Osteocyte (in vitro differentiated cells): ENCODE measurements at places on chromosomes 5 and 9. TPM values are rescaled to one million over a fixed set of nuclear protein-coding genes. Genes with fewer than 3 reads are reported as not detected.
A peak's percentile ranks its signal among the peaks of the same experiment; 100 is the strongest.

- no peak overlapping the region for H3K27ac ChIP-seq
- H3K4me3 ChIP-seq = no peak overlapping the region
- DNase-seq = no peak
- peaks cover 22% of the 10 kb centered on the region for H3K4me1 ChIP-seq
- H3K27me3 ChIP-seq = no peaks in the 10 kb centered on the region
Measured at GRCh38 chr5:109721741-109722140, 32.0 kb downstream of the MAN2A1 start.

DNA sequence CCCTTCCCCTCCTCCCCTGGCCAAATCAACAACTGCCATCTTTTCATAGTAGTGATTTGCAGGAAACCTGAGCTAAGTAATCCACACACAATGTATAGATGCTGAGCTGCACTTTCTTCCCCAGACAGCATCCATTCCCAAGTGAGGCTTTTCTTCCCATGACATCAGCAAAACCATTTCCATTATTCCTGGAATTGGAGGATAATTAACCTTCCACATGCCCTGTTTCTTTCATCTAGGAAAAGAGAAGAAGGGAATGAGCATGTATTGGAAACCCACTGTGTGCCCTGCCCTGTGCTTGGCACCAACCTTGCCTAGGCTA, 268.0 kb downstream of the ZSWIM6 start:
- peaks cover 2% of the 10 kb centered on the region for H3K27me3 ChIP-seq
- DNase-seq = no peak
- no peak overlapping the region for H3K4me3 ChIP-seq
- H3K27ac ChIP-seq = no peak overlapping the region
- H3K4me1 ChIP-seq = peaks cover 20% of the 10 kb centered on the region

GRCh38 chr5:88058625-88059024, 210.0 kb downstream of the TMEM161B start:
- DNase-seq = no peak
- no peak overlapping the region for H3K4me3 ChIP-seq
- H3K4me1 ChIP-seq = no peaks in the 10 kb centered on the region
- H3K27me3 ChIP-seq = no peaks in the 10 kb centered on the region
- H3K27ac ChIP-seq = no peak overlapping the region
- no peaks in the 10 kb centered on the region for H3K36me3 ChIP-seq

DNA sequence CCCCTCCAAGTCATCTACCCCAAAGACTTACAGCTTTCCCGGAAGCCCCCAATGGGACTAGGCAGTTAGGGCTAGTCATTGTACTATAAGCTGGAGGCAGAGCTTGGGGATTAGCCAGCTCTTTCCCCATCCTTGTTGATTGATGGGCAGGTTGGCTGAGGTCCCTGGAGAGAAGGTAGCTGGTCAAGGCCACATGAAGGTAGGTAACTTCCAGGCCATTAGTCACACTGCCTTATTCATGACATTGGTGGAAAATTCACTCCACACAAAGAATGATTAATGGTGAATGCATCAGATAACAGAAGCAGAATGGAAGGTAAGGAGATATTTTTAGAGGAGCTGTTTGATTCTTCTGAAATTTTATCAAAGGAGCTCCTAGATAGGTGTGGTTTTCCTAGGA, 49.5 kb upstream of the TGFBR1 start:
- H3K27me3 ChIP-seq = no peaks in the 10 kb centered on the region
- H3K4me3 ChIP-seq = no peak overlapping the region
- DNase-seq = no peak
- H3K36me3 ChIP-seq = no peaks in the 10 kb centered on the region
- H3K27ac ChIP-seq = no peak overlapping the region

DNA sequence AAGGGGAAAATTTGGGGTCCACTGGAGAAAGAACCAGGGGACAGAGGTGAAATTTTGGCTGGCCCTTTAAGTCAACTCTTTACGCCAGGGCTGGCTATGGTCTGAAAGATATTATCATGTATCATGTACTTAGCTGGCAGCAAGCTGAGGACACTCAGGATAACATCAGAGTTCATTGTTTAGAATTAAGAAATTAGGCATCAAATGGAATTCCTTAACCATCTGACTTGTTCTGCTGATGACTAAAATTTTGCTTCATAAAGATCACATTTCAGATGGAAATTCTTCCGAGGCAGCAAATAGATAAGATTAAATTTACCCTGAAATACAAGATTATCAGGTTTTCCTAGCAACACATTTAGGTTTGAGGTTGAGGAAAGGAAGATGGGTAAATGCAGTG, 269.4 kb upstream of the KLF9 start:
- H3K4me1 ChIP-seq = no peaks in the 10 kb centered on the region
- H3K27ac ChIP-seq = no peak overlapping the region
- DNase-seq = no peak
- no peaks in the 10 kb centered on the region for H3K36me3 ChIP-seq
- peaks cover 25% of the 10 kb centered on the region for H3K27me3 ChIP-seq

DNA sequence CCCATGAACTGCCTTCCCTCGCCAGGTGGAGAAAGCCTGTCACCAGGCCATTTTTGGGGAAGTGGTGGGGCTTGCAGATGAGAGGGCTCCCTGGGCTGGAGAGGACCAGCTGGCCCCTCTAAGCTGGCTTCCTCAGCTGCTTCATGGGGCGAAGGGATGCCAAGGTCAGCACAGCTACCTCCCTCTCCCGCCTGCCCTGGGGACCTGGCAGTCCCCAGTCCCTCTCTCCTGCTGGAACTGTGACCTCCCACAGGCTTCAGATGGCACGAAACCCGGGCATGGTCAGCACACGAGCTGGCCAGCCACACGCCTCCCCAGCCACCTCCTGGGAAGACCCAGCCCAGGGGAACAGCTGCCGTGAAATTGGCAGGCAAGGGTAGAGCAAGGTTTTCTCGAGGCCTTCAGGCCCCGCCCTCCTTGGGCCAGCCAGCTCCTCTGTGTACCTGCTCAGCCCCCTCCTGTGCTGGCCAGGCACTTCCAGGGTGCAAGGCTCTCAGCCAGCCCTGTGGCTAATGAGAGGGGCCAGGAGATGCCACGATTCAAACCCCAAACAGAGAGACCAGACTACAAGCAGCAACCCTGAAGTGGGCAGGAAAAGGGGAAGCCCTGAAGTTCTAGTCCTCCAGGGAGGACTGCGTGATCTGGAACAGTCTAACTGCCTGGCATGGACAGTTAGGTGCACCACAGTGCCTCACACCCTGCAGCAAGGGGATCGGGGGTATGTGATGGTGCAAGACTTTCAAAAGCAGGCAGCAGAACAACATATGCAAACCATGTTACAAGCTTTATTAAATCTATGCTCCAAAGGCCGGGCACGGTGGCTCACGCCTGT, 12.9 kb downstream of the PLPP7 start:
- no peak for DNase-seq
- no peaks in the 10 kb centered on the region for H3K36me3 ChIP-seq
- peaks cover 3% of the 10 kb centered on the region for H3K27me3 ChIP-seq
- H3K4me1 ChIP-seq = no peaks in the 10 kb centered on the region

- H3K36me3 ChIP-seq = peaks cover 14% of the 10 kb centered on the region
- no peaks in the 10 kb centered on the region for H3K27me3 ChIP-seq
- H3K27ac ChIP-seq = peak overlapping the region; percentile 94
- H3K4me1 ChIP-seq = peaks cover 86% of the 10 kb centered on the region
Measured at GRCh38 chr9:110918316-110919049, 119.8 kb downstream of the LPAR1 start.

GRCh38 chr5:179312557-179313235, 32.6 kb downstream of the ADAMTS2 start:
- no peak overlapping the region for H3K4me3 ChIP-seq
- H3K27me3 ChIP-seq = no peaks in the 10 kb centered on the region
- H3K36me3 ChIP-seq = no peaks in the 10 kb centered on the region
- H3K27ac ChIP-seq = no peak overlapping the region
- H3K4me1 ChIP-seq = no peaks in the 10 kb centered on the region

- peaks cover 15% of the 10 kb centered on the region for H3K36me3 ChIP-seq
- no peak overlapping the region for H3K4me3 ChIP-seq
- no peak for DNase-seq
- peak overlapping the region; percentile 21 for H3K27ac ChIP-seq
Measured at GRCh38 chr5:138789771-138790242, 36.6 kb downstream of the CTNNA1 start.

DNA sequence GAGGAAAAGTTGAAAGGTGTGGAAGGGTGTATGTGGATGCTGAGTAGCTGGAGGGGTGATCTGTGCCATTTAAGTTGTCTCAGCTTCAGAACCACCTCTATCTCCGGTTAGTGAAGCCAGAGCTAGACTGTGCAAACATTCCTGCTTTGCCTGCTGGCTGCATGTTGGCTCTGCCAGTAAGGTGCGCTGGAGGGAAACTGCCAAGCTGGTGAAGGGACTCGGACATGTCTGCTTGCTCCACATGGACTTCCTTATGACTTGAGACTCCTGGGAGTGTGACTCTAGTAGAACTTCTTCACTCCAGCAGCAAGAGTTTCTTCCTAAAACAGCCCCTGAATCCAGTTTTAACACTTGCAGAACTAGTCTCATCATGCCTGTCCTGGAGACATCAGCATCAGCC, 27.9 kb downstream of the DAB2 start:
- DNase-seq = no peak
- H3K27me3 ChIP-seq = no peaks in the 10 kb centered on the region
- H3K4me3 ChIP-seq = no peak overlapping the region
- H3K36me3 ChIP-seq = peaks cover 44% of the 10 kb centered on the region
- peaks cover 61% of the 10 kb centered on the region for H3K4me1 ChIP-seq

- H3K4me3 ChIP-seq = no peak overlapping the region
- no peaks in the 10 kb centered on the region for H3K27me3 ChIP-seq
- no peak for DNase-seq
- H3K4me1 ChIP-seq = no peaks in the 10 kb centered on the region
- H3K36me3 ChIP-seq = no peaks in the 10 kb centered on the region
Measured at GRCh38 chr5:44542470-44542869, 153.2 kb upstream of the FGF10 start.

DNA sequence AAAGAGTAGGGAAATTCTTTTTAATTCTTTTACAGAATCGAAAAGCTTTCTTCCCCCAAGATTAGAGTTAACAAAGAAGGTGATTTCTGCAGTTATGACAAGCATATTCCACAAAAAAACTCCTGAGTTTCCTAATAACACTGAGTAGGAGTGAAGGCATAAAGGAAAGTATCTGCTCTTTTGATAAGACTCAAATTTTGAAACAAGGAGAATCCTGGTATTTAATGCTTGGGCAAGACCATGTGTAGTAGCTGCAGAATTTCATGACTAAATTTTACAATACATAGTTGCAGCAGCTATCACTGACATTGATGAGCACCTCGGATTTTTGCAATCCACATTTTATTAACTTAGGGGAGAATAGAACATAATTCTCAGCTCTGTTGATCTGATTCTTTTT, 92.6 kb downstream of the MARCHF3 start:
- DNase-seq = no peak
- H3K36me3 ChIP-seq = no peaks in the 10 kb centered on the region
- peaks cover 39% of the 10 kb centered on the region for H3K4me1 ChIP-seq
- H3K27ac ChIP-seq = peak overlapping the region; percentile 81
- no peaks in the 10 kb centered on the region for H3K27me3 ChIP-seq
- no peak overlapping the region for H3K4me3 ChIP-seq

GRCh38 chr9:114383521-114384231, 4.1 kb downstream of the AKNA start:
- H3K36me3 ChIP-seq = peaks cover 7% of the 10 kb centered on the region
- DNase-seq = no peak
- H3K27me3 ChIP-seq = no peaks in the 10 kb centered on the region
- peak overlapping the region; percentile 91 for H3K27ac ChIP-seq
- peaks cover 68% of the 10 kb centered on the region for H3K4me1 ChIP-seq

- no peak for DNase-seq
- H3K36me3 ChIP-seq = no peaks in the 10 kb centered on the region
- H3K27me3 ChIP-seq = no peaks in the 10 kb centered on the region
- peaks cover 11% of the 10 kb centered on the region for H3K4me1 ChIP-seq
- H3K27ac ChIP-seq = no peak overlapping the region
- no peak overlapping the region for H3K4me3 ChIP-seq
Measured at GRCh38 chr5:56589481-56589860, 225.9 kb upstream of the MAP3K1 start.

DNA sequence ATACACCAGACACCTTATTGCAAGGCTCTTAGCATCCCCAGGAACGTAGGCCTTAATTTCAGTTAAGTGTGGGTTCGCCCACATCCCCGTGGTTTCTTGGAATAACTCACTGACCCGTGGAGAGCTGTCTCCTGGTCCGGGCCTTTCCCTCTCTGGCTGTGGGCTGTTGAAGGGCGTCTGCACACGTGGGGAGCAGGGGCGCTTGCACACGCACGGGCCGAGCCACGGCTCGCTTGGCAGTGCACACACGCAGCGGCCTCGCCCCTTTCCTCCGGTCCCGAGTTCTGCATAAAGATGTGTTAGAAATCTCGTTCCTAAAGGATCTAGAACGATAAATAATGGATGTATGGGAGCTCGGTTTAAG, 141.9 kb downstream of the PBX3 start:
- H3K4me3 ChIP-seq = peak overlapping the region; percentile 71
- H3K27ac ChIP-seq = peak overlapping the region; percentile 68
- peaks cover 41% of the 10 kb centered on the region for H3K4me1 ChIP-seq
- no peak for DNase-seq

DNA sequence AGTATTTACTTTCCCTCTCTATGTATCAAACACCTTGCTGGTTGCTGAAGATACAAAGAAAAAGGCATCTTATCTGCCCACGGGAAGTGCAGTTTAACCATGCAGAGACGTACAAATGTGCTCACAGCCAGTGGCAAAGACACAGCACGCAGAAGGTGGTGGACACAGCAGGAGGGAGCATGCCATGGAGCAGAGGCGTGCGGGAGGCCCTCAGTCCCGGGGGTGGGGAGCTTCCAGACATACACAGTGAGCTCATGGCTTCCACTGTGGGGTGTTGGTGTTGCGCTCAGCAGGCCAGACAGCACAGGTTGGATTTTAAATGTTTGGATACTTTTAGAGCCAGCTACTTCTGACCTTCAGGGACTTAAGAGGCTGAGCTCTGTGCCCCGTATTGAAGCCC, 8.8 kb upstream of the BARX1 start:
- no peak overlapping the region for H3K27ac ChIP-seq
- H3K27me3 ChIP-seq = peaks cover 24% of the 10 kb centered on the region
- H3K4me1 ChIP-seq = peaks cover 40% of the 10 kb centered on the region
- no peak for DNase-seq

GRCh38 chr5:150519978-150520377, 12.0 kb downstream of the NDST1 start:
- peaks cover 8% of the 10 kb centered on the region for H3K36me3 ChIP-seq
- peaks cover 49% of the 10 kb centered on the region for H3K4me1 ChIP-seq

GRCh38 chr5:176492431-176492830, 44.2 kb downstream of the FAF2 start:
- no peak for DNase-seq
- H3K27me3 ChIP-seq = no peaks in the 10 kb centered on the region
- no peak overlapping the region for H3K4me3 ChIP-seq
- H3K36me3 ChIP-seq = peaks cover 48% of the 10 kb centered on the region
- H3K27ac ChIP-seq = no peak overlapping the region

DNA sequence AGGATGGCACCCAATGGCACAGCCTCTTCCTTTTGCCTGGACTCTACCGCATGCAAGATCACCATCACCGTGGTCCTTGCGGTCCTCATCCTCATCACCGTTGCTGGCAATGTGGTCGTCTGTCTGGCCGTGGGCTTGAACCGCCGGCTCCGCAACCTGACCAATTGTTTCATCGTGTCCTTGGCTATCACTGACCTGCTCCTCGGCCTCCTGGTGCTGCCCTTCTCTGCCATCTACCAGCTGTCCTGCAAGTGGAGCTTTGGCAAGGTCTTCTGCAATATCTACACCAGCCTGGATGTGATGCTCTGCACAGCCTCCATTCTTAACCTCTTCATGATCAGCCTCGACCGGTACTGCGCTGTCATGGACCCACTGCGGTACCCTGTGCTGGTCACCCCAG, 25.4 kb downstream of the HRH2 start:
- no peaks in the 10 kb centered on the region for H3K36me3 ChIP-seq
- no peak overlapping the region for H3K27ac ChIP-seq
- no peak for DNase-seq

The SPINK4 gene
- not detected in 2 replicates for total RNA-seq

The FREM1 gene
- total RNA-seq = 2.1 and 2.2 TPM in 2 replicates

The TYRP1 gene
- not detected in 2 replicates for total RNA-seq

The FCN2 gene
- total RNA-seq = not detected in 2 replicates

The FGD3 gene
- not detected in 2 replicates for total RNA-seq

The SPATA6L gene
- 1.2 and 1.9 TPM in 2 replicates for total RNA-seq

The SCGB3A1 gene
- total RNA-seq = not detected in 2 replicates

The CDX1 gene
- total RNA-seq = 0.71 and 1.0 TPM in 2 replicates

The ELAVL2 gene
- total RNA-seq = 0.51 and 1.1 TPM in 2 replicates
